HepG2 (cell line): ENCODE measurements at places on chromosomes 3 and 15. TPM values are rescaled to one million over a fixed set of nuclear protein-coding genes. Genes with fewer than 3 reads are reported as not detected.

USP50 gene
- total RNA-seq = 0.56 and 0.86 TPM in 2 replicates

ADGRG7 gene
- not detected in 2 replicates for total RNA-seq

NEIL1 gene
- total RNA-seq = 3.7 and 10.4 TPM in 2 replicates

UROC1 gene
- total RNA-seq = 0.71 and 0.74 TPM in 2 replicates

AHSG gene
- total RNA-seq = 916 and 2,043 TPM in 2 replicates

ROBO1 gene
- total RNA-seq = 53.1 and 71.0 TPM in 2 replicates

WDR48 gene
- total RNA-seq = 29.2 and 67.6 TPM in 2 replicates

OXSM gene
- 14.1 and 18.2 TPM in 2 replicates for total RNA-seq

SPINK8 gene
- total RNA-seq = not detected in 2 replicates

ISL2 gene
- total RNA-seq = 2.5 and 5.1 TPM in 2 replicates
